Stimulated activated memory B cell treated with anti-CD40 and anti-IgM and Interleukin-4, amounts not matched to agents 10 μg/mL and 1 μg/mL and 100 μg/mL, for 72 hours (primary cell): ENCODE measurements at places on chromosomes 5 and 9.
A peak's percentile ranks its signal among the peaks of the same experiment; 100 is the strongest.

DNA sequence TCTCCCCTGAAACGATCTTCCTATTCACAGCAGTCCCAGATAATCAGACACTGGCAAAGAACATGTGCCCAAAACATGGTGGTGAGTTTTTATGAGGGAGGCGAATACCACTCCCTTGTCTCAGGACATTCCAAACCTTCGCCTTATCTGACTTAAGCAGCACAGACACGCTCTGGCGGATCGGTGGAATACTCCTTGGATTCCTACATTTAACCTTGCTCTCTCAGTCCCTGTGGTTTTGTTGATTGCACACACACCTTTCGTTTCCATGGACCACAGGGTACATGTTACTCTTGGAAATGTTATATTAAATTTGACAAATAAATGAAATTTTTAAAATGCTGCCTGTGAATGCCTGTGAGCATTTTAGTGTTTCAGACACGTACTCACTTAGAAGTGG is 87.8 kb upstream of the CPEB4 start:
- no peak for ATAC-seq

- peak; percentile 41 for ATAC-seq
Observed at GRCh38 chr5:34977934-34978613, 48.7 kb downstream of the DNAJC21 start.

DNA sequence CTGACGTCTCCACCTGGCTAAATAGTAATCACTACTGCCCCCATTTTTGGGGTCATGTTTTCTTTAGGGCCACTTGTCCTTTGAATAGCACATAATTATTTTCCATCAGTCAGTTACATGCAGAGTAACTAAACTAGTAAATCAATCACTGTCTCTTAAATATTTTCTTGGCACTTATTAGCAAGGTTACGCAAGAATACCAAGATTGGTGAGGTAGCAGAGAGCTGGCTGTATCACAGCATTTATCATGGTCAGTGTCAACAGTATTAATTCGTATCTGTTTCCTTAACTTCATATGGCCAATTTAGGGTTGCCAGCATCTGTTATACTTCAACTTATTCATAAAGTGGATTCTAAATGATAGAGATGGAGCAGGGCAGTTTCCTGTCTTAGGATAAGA is 346.8 kb upstream of the FAM174A start:
- no peak for ATAC-seq

GRCh38 chr5:6118691-6119090 is 259.7 kb downstream of the MED10 start:
- no peak for ATAC-seq

DNA sequence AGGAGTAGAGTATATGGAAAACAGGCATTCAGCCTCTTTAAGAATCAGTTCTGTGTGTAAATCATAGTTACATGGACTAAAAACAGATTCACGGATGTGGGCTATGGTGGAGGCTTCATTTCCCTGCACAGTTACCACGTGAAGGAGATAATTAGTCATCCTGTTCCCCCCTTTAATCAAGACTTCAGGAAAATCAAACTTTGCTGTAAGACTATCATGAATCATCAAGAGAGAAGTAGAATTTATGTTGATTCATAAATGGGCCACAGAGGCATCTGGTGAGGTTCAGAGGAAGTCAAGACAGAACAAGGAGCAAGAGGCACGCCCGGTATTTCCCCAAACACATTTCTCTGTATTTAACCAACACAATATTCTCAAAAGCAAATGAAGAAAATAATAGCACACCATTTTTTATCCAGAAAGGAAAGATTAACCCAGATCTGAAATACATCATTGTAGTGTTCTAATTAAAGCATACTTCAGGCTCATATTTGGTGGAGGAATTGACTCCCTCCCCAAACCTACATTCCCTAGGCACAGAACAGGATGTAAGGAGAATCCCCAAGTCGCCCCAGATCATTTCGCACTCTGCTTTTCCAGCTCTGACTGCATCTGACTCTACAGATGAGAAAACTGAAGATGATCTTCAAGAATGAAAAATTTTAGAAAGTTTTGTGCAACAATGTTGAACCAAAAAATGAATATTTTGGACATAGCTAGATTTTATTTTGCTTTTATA is 175.8 kb upstream of the GAS1 start:
- no peak for ATAC-seq

- ATAC-seq = no peak
Observed at GRCh38 chr9:69049094-69049493, 13.5 kb downstream of the FXN start.

- ATAC-seq = no peak
Observed at GRCh38 chr5:141763541-141763940, 81.5 kb upstream of the ARAP3 start.

- no peak for ATAC-seq
Observed at GRCh38 chr9:38724754-38725153, 4.8 kb upstream of the FAM240B start.

DNA sequence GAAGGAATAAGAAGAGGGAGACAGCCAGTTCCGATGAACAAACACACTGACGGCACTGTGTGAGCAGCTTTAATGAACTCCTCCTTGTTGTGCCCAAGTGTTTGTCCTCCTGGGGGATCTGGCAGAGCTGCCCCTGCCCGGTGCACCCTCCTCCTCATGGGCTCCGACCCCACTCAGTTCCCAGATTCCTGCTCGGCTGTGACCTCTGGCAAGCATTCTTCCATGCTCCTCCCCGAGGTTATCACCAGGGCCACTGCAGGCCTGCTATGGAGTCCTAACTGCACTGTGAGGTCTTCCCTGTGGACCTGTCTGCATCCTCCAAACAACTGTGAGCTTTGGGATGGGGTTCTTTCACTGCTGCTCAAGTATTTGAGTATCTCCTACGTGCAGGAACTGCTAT is 142.2 kb downstream of the DCP2 start:
- no peak for ATAC-seq

DNA sequence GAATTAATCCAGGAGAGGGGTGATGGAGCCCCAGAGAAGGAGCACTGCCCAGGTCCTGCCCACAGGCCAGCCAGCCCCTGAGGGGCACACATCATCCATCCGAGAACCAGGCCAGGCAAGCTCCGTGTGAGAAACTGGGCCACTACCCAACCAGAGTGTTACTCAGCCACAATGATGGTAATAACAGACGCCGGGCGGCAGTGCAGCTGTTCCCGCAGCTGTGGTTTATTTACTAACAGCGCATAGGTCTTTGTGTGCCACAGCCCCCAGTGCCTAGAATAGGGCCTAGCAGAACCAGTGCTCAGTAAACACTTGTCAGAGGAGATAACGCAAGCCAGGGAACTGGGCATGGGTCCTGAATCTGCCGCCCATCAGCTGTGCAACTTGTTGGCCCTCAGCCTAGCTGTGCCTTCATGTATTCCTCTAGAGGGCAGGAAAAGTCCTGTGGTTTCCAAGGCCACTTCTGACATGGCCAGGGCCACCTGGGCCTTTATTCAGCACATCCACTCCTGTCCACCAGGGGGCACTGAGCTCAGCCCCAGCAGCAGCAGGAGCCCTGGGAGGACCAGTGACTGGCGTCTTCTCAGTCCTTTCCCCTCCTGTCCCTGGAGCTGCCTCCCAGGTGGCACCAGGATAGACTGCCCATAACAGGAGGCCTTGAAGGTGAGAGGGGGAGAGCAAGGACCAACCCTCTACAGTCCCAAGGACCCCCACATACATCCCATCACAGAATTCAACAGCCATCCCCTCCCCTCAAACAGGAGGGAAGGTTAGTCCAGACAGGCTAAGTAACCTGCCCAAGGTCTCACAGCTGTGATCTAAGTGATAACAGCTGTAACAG is 2.1 kb downstream of the MXD3 start:
- ATAC-seq = no peak

DNA sequence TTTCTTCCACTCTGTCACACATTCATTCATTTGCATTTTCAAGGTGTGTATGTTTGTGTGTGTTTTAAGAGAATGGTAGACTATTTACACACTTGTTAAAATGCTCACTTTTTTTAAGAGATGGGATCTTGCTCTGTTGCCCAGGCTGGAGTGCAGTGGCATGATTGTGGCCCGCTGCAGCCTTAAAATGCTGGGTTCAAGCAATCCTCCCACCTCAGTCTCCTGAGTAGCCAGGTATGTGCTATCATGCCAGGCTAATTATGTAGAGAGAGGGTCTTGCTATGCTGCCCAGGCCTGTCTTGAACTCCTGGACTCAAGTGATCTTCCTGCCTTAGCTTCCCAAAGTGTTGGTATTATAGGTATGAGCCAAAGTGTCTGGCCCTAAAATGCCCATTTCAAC is 173.5 kb downstream of the PDE4D start:
- ATAC-seq = no peak

DNA sequence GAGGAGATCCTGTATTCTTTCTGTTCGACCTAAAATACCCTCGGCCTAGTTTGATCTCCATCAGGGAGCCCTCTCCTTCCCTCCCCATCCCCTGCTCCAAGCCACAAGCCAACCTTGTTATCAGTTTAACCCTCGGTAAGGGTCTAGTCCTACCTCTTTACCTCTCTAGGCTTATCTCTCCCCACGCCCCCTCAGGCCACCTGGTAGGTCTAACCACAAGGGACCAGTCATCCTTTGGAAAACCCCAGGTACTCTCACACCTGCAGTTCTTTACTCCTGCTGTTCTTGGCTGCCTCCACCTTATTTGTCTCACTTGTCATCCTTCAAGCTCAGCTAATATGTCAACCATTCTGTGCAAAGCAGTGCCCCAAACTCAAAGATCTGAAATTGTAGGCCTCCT is 78.7 kb downstream of the RAD23B start:
- peak; percentile 56 for ATAC-seq

DNA sequence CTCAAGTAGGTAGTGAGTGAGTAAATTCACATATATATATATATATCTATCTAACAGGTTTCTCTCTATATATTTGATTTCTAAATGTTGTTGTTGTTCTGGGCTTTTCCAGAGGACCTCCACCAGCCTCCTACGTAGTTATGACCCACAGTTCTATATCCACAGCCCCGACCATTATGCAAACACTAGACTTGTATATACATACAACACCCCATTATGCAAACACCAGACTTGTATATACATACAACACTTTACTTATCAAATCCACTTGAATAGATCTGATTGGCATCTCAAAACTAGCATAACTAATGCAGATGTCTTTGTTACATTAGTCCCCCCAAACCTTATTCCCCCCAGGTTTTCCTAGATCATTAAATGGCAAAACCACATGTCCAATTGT is 108.7 kb downstream of the JAKMIP2 start:
- ATAC-seq = no peak

DNA sequence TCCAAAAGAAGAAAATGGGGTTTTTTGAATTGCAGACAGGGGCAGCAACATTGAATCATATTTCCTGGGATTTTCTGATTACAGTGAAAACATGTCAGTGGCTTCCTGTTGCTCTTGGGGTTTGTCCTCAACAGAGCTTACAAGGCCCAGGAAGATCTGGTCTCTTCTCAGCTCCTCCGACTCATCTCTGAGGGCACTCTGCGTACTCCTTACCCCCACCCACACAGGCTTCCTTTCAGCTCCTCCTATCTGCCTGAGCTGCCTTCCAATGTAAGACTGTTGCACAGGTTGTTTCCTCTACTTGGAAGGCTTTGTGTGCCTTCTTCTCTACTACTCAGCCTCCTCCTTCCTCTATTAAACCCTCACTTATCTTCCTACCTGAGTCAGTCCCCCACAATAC is 245.1 kb upstream of the MEF2C start:
- no peak for ATAC-seq

DNA sequence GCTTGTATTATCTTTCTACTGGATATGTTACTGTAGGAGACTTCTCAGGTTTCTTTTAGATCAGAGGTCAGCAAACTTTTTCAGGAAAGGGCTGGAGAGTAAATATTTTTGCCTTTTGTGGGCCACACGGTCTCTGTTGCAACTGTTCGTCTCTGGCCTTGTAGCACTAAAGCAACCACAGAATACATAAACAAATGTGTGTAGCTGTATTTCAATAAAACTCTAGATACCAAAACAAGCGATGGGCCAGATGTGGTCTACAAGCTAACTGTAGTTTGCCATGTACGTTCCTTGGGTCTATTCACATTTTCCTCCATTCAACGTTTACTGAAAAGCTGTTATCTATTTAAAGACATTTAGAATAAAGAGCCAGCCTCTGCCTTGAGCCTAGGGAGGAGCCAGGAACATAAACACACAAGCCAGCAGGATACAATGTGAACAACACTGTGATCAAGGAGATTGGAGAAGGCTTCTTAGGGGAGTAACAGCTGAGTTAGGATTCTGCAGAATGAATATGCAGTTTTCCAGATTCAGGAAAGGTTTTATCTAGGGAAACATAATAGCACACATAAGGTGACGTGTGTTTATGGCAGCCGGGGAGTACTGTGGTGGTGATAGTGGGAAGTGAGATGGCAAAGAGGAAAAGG is 33.0 kb upstream of the HOMER1 start:
- ATAC-seq = no peak
